MV-4-11 (cell line): ENCODE measurements at places on chromosomes 3 and 15.

DNA sequence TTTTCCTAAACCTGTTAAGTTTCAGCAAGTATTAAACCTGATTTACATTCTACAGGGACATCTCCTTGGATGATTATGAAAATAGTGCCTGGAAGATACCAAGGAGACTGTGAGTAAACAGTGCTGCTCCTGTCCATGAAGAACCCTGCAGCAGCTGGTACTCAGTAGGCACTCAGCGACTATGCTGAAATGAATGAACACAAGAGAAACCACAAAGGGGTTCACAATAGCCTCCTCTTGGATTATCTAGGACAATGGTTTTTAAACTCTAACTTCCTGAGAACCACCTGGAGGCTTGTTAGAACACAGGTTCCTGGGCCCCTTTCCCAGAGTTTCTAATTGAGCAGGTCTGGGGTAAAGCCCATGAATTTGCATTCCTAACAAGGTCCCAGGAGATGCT lies 488.4 kb upstream of the UBE2E2 start:
- no peak for DNase-seq

DNA sequence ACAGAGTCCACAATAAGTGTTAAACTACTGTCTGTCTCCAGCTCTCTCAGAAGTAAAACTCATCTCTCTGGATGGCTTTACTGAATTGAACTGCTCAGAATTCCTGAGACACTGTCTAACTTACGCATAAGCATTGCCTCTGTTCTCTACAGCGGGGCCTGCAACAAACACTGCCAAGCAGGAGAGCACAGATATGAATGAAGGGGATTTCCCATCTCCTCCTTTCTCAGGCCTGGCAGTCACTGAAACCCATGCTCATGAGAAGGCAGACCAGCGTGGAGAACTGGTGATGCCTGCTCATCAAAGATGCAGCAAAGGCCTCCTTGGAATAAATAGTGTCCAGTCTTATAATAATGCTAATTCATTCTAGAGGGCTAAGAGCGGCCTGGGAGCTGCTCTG lies 10.3 kb downstream of the RASGRP1 start:
- DNase-seq, result no peak

DNA sequence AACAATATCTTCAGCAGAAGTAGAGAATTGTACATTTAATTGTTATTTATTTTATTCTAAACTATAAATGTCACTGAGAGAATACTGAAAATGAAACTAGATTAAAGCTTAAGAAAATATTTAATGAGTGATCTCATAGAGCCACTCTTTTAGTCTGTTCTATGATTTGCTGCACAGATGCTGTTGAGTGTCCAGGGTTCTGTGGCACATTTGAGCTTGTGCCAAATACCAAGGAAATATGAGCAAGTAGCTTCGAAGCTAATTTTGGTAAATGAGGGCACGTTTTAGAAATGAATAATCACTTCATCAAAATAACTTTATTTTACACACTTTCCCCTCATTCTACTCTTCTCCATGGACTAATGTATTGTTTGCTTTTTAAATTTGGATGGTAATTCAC lies 53.6 kb upstream of the THRB start:
- no peak for DNase-seq

GRCh38 chr3:37715358-37715757 lies 146.3 kb upstream of the CTDSPL start:
- no peak for DNase-seq

DNA sequence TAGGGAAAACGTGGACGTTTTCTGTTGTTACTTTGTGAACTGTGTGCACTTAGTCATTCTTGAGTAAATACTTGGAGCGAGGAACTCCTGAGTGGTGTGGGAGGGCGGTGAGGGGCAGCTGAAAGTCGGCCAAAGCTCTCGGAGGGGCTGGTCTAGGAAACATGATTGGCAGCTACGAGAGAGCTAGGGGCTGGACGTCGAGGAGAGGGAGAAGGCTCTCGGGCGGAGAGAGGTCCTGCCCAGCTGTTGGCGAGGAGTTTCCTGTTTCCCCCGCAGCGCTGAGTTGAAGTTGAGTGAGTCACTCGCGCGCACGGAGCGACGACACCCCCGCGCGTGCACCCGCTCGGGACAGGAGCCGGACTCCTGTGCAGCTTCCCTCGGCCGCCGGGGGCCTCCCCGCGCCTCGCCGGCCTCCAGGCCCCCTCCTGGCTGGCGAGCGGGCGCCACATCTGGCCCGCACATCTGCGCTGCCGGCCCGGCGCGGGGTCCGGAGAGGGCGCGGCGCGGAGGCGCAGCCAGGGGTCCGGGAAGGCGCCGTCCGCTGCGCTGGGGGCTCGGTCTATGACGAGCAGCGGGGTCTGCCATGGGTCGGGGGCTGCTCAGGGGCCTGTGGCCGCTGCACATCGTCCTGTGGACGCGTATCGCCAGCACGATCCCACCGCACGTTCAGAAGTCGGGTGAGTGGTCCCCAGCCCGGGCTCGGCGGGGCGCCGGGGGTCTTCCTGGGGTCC lies at the start of gene TGFBR2:
Gene TGFBR2 (plus strand): TSS at position 301 of the 731 bp plus-strand sequence. CDS start 283 bp downstream, at position 584.
- peak; percentile 96 for DNase-seq

DNA sequence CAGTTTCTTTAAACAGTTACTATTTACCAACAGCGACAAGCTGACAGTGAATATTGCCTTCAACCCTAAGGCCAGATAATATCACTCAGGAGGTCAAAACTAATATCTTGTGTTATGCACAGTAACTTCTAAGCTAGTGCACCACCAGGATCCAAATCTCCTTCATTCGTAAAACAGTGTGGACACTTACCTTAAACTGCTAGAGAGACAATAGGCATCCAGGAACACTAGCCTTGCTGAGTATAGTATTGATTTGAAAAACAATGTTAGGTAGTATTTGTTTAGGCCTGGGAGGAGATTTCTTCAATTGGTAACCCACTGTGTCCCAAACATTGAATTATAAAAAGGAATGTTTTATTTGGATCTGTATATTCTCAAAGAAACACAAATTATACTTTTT lies 707.9 kb upstream of the UBE2E2 start:
- no peak for DNase-seq

- DNase-seq, result no peak
These were observed 28.5 kb upstream of the LRRC34 start for GRCh38 chr3:169841171-169841570.

DNA sequence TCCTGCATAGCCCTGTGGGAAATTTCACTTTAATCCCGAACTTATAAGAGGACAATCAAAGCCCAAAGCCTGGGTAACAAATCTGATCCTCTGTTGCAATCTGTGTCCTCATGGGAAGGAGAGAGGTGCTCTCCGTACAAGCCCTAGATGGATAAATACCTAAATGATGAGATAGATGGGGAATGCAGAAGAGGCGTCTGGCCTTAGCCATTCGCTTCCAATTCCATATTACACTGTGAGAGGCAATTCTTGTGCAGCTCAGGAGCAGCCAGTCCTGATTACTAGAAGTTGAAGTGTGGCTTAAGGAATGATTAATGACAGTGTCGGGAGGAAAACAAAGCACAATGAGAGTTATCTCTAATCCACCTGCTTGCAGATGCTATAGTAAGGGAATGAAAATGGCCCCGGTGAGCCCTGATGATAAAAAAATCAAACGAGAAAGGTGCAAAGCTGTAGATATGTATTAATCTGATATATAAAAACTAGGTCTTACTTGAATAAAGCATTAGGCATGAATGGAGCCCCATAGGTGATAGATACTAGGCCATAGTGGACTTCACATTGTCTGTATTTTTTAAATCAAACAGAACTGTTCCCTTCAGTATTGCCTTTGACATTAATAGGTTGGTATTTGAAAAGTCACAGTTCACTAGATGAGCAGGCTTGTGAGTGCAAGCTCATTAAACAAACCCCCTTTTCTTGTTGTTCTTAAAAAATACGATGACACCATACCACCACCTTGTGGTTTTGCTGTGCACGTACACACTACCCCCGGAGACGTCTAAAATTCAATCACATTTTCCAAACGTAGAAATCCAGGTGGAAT lies 54.2 kb upstream of the TMCO5A start:
- DNase-seq, result peak; percentile 34

GRCh38 chr15:70823196-70823595 lies 30.8 kb downstream of the LARP6 start:
- DNase-seq, result no peak

DNA sequence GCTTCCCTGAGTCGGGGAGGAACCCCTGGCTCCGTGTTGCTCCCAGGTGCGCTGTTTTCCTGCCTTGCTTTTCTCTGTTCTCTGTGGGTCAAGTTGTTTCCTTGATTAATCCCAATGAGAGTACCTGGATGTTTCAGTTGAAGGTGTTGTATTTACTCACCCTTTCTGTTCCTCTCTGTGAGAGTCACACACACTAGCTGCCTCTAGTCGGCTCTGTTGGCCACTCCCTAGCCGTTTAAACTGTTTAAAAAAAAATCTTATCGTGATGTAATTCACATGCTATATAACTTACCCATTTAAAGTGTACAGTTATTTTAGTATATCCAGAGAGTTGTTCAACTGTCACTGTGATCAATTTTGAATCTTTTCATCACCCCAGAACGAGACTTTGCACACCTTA lies 74.0 kb downstream of the AKAP13 start:
- no peak for DNase-seq

DNA sequence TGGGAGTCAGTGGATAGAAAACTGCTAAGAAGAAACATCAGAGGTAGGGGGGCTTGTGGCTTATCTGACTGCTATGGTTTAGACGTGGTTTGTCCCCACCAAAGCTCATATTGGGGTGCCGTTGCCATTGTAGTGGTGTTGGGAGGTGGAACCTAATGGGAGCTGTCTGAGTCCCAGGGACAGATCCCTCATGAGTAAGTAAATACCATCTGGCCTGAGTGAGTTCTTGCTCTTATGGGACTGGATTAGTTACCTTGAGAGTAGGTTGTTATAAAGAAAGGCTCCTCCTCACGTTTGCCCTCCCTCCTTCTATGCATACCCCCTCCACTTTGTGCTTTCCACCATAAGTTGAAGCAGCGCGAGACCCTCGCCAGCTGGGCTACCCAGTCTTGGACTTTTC lies 53.4 kb upstream of the VILL start:
- DNase-seq, result no peak

DNA sequence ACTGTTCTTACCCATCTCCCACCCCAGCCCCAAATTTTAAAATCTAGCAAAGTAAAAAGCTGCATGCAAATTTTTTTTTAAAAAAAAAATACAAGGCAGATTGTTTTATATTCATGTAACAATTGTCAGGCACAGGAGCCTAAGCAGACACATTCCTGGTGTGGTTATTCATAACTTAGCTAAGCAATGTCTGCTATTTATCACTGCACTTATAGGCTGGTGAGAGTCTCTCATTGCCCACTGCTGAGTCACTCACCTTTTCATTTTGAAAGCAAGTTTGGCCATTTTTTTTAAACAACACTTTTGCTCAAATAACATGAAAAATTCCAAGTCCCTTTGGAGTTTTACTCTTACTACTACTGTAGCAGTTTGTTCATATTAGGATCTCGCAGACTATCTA lies 413.9 kb downstream of the RBMS3 start:
- no peak for DNase-seq

DNA sequence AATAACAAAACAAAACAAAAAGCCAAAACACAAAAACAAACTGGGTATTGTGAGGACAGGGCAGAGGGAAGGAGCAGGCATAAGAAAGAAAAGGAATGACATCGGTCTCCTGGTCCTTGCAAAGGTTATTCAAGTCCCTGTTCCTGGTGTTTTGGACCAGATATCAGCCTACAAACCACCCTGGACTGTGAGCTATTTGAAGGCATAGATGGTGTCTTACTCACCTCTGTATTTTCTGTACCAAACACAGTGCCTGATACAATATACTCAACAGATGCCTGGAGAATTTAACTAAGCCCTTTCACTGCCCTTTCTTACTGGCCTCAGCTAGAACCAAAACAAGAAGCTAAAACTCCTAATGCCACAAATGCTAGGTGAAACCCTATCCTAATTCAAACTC lies 197.0 kb downstream of the TIGIT start:
- no peak for DNase-seq

GRCh38 chr3:32226875-32227500 lies 11.5 kb upstream of the CMTM8 start:
- no peak for DNase-seq

DNA sequence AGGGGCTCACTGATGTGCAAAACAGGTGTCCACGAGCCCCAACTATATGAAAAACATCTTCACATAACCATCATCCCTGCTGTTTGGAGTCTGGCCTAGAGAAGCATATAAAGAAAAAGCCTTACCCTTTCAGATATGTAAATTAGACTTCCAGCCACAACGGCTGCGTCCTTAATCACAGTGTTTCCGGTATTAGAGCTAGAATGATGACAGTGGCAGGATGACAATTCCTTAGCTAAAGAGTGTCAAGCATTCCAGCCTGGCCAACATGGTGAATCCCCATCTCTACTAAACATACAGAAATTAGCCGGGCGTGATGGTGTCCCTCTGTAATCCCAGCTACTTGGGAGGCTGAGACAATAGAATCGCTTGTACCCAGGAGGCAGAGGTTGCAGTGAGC lies 19.5 kb upstream of the SAMD7 start:
- no peak for DNase-seq

DNA sequence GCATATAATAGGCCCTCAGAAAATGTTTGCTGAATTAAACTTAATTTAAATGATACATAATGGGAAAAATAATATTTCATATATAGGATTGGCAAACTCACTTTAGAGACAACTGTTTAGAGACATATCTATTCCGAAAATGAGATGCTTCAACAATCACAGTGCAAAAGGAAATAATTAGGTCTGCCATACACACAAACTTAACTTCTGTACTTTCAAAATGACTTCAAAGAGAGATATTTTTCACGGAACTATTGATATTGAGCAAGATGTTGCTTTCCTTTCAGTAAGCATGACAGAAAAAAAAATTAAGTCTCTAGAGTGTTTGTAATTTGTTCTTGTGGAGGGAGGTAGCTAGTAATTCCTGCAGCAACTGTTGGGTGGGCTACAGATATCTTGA lies 769.5 kb downstream of the TUSC7 start:
- DNase-seq, result no peak

DNA sequence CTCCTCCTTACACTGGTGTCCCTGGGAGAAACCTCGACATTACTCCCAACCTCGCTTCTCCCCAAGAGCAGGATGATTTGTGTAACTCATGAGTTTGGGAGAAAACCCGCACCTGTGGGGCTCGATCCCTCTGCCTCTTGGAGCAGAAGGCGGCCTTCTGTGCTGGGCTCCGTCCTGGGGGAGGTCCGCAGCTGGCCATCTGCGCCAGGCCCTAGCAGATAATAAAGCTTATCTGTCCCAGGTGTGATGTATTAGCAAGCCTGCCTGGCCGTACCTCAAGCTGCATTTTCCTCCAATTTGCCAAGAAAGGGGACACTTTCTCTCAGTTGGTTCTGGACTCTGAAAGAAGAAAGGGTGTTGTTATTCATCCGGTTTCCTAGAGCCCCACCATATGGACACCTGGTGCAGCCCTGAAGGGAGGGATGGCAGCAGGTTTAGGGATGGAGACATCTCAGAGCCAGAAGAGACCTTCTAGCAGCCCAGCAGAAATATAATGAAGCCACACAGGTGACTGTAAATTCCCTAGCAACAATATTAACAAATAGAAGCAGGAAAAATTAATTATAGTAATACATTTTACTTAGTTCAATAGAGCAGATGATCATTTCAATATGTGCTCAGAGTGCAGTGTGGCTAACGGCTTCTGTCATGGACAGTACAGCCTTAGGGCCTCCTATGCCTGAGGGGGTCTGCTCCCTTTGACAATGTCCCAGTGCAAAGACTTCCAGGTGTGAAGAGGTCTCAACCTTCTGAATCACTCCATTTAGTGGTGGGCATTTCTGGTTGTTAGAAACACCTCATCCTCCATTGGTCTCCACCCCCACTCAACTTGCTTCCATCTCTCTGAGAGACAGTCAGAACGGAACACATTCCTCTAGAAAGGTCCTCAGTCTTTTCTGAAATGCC lies 94.8 kb downstream of the CPN2 start:
- no peak for DNase-seq

GRCh38 chr15:36777926-36778325 lies 198.5 kb downstream of the CDIN1 start:
- no peak for DNase-seq
